ENCODE measurements at places on chromosomes 11 and 22.

DNA sequence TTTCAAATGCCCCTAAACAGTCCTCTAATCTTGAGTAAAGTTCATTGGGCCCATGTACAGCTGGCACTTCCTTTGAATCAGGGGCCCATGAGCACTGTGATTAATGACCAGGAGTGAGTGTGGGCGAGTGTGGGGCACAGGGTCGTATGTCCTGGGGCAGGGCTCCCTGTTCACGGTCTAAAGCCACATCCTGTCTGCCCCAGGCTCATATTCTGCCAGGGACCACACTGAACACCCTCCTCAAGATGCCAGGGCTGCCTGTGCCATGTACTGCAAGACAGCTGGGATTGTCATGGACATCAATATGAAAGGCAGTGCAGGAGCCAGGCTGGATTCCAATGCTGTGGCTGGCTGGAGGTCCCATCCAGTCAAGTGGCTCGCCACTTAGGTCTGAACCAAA, 130.5 kb downstream of the KIRREL3 start:
- DNase-seq = no peak

DNA sequence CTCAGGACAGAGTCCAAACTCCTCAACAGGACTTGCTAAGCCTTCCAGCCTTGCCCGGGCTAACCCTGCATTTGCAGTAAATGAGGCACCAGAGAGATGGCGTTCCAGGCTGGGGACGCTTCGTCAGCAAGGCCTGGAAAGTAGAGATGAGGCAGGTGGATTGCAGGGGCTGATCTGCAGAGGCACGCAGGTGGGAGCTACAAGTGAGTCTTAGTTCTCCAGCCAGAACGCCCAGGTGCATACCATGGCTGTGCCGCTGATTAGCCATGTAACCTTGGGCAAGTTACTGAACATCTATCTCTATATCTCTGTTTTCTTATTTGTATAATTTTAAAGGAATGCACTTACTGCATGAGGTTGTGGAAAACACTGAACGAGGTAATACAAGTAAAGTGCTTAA, 52.7 kb upstream of the BARX2 start:
- no peak for DNase-seq

DNA sequence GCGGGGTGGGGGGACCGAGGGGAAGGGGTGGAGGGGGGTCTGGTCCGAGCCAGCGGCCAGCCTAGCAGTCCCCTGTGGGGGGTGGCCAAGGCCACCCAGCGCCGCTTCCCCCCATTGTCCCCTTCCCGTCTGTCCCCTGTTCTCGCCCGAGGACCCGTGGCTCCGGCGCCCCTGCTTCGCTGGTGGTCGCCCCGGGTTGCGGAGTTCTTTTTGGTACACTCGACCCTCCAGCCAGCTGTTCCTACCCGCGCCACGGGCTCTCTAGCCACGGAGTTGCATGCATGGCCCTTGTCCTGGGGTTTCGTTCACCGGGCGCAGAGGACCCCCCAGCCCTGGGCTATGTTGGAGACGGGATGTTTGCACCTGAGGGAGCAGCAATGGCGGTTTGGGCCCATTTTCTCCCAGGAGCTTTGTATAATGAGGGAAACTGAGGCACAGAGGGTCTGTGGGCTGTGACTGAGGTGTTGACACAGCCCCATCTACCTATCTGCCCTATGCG, 489 bp downstream of the RNF214 start:
- DNase-seq = no peak

DNA sequence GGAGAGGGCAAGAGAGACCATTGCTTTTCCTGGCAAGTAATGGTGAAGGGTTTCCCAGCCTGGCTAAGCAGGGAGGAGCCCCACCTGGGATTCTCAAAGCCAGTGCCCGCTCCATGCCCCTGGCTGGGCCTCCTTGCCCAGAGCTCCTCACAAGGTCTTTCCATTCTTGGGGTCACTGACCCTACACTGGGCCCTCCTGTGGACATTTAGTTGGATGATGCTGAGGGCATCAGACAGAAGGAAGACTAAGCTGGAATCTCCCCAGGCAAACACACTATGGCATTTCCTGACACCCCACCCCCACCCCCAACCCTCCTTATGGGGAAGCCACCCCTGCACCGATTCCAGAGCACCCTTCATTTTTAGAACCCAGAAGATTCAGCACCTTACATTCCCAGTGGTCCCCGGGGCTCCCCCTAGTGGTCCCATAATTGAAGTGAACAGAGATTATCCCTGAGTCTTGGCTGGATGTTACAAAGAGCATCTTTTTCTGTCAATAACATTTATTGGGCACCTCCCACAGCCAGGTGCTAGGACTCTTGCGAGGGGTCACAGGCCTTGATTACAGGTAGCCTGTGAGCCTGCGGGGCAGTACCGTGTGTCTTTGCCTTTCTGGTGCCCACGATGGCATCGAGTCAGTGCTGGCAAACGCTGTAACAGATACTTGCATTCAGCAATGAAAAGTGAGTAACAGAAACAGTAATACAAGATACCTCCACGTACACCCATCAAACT, 548.5 kb downstream of the BUD13 start:
- peak; percentile 28 for DNase-seq

GRCh38 chr11:75771646-75772410, 3.2 kb downstream of the DGAT2 start:
- no peak for DNase-seq

DNA sequence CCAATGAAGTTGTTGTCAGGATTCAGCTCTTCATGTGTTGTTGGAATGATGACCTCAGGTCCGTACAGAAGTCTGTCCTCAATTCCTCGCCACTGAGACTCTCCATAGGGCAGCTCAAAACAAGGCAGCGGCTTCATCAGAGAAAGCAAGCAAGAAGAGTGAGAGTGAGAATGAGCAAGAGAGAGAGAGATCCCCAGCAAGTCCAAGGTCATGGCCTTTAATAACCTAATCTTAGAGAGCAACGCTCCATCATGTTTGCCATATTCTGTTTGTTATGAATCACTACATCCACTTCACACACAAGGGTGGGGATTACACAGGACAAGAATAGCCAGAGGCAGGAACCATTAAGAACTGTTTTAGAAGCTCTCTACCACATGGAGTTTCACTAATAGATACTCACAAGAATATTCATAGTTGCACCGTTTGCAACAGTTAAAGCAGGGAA, 23.3 kb upstream of the MMP7 start:
- no peak for DNase-seq

DNA sequence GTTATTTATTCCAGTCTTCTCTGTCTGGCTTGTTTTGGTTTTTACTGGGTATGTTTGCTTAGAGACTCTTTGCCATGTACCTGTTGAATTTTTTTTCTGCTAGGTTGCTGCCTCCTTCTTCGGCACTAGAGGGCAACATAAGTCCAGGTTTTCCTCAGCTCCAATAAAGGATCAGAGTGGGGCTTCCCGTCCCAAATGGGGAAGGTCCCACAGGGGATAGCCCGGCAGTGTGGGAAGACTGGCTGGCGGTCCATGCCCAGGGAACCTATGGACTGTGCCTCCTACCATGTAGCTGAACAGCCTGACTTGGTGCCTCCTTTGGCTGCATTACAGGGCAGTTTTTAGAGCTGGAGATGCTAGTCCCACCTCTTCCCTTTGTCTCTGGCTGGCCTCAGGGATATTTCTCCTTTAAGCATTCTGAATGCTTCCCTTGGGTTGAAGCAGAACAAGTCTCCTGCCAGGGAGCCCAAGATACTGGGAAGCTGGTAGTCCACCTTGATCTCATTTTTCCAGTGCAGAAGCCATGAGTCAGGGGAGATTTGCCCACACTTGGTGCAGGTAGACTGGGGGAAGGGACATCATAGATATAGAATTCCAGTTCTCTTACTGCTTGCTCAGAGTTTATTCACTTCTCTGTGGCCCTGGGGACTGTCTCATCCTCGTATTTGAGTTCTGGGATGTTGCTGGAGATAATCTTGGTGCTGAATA, 60.2 kb downstream of the BRD1 start:
- peak; percentile 14 for DNase-seq

DNA sequence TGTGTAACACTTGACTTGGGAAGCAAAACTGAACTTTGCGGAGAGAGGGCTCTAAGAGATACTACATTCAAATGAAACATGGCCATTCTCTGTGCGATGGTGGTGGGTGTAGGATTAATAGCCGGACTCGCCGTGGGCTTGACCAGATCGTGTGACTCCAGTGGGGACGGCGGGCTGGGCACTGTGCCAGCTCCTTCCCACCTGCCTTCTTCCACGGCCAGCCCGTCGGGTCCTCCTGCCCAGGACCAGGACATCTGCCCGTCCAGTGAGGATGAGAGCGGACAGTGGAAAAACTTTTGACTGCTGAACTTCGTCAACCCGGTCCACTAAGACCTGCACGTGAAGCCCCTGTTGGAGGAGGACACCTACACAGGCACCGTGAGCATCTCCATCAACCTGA, 137.4 kb downstream of the OR4C45 start:
- no peak for DNase-seq

- DNase-seq = no peak
Observed at GRCh38 chr11:132060567-132060966, 690.2 kb downstream of the NTM start.

GRCh38 chr11:111018566-111018965, 227.0 kb upstream of the POU2AF2 start:
- DNase-seq = no peak

DNA sequence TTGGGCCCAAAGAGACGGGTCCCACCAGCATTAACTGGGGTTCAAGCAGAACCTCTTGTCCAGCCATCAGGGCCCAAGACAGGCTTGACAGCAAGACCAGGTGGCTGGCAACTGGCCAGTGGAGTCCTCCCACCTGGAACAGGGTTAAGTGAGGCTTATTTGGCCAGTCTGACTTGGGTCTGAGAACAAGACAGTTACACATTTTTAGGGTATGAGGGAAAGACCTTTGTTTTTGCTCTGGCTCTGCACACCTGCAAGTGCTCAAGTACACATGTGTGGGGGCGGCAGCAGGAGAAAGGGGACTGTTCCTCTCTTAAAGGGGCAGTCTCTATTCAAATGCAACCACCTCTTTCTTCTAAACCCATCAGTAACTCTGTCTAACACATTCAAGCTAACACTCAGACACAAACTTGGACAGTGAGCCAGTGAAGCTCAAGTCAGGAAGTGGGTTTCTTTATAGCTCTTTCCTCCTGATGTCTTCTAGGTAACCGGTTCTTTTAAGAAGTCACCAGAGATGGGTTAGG, 116.2 kb downstream of the ETS1 start:
- DNase-seq = no peak

GRCh38 chr11:60783911-60784310, 1.2 kb upstream of the MS4A10 start:
- no peak for DNase-seq

DNA sequence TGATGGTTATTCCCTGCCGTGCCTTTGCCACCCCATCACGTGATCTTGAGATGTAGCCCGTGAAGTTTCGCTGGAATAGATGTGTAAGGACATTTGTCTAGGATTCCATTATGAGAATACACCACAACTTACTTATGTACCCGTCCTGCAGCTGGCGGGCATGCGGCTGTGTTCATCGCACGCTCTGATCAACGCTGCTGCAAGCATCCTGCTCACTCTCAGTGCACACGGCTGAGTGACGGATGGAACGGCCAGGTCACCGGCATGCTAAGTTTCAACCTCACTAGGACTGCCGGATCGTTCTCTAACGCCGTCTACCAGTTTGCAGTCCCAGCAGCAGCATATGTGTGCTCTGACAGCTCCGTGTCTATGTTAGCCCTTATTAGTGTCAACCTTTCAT, 44.6 kb downstream of the APOL1 start:
- DNase-seq = no peak

- no peak for DNase-seq
Observed at GRCh38 chr22:22948651-22949571, 61.3 kb downstream of the IGLL5 start.

GRCh38 chr11:32172848-32173834, 82.3 kb downstream of the RCN1 start:
- DNase-seq = peak; percentile 33

GRCh38 chr22:38106814-38107578, 3.5 kb downstream of the BAIAP2L2 start:
- DNase-seq = no peak

DNA sequence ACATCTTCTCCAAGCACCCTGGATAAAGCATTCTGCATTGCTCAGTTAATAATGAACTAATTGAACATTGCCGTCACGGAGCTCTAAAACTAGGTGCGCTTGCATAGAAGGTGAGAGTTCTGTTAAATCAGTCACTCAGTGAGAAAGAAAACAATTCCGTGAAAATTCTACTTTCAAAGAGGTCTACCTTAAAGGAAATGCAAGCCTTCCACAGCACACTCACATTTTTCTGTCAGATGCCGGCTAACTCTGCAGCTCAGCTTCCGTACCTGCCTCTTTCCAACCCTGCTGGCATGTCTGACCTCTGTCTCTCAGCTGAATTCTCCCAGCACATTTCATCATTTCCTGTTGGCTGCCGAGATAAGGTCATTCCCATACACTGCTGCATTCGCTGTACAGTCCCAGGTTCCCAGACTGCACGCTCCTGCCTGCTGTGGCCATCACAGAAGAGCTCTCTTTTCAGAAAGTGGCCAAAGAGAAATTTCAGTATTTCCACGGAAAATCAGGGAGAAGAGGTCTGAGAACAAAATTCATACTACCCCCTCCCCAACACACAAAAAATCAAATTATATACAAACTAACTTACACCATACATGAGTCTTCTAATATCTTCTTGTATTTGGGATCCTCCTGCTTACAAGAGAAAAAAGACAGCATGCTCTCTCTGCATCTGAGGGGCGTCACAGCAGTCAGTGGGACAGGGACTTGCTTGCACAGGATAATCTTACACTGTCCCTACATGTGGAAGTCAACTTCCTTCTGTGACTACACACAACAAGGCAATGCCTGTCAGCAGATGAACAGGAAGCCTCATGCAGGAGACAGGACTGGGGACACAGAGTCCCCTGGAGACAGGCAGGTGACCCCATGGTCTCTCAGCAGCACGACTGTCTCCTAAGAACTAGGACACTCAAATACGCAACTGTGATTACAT, 55.1 kb downstream of the PACSIN2 start:
- no peak for DNase-seq

DNA sequence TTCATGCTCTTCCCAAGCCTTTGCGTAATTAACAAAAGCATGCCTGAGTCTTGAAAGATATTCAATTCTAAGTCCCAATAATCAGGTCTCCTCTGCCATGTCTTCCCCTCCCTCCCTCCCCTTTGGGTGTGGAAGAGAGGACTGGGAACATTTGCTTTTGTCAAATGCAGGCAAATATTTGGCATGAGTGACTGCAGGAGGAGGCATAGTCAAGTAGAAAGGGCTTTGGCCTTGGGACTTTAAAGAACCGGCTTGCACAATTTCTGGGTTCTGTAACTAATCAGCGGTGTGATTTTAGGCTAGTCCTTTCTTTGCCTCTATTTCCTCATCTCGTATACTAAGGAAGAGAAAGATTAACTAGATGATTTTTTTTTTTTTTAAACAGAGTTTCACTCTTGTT, 59.5 kb downstream of the SCN3B start:
- DNase-seq = no peak

DNA sequence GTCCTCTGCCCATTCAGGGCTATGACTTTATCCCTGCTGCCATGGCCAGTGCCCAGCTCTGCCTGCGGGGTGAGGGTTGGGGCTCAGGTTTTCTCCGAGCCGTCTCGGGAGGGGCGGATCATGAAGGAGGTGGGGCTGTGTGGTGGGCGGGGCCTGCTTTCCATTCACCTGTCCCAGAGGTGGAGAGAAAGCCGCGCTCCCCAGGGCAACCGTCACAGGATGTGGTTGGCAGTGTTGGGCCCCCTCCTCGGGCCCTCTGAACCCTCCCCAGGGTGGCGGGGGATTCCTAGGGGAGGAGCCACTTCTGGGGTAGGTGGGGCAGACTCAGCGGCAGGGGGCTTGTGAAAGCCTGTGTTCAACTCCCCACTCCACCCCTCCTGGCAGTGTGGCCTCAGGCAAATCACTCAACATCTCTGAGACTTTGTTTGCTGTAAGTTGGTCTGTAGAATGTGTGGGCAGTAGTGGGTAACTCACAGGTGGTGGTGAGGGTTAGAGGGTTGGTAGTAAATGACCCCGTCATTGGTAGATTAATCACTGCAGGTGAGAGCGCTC, 50.3 kb downstream of the CD6 start:
- DNase-seq = no peak

Measured in DMS79 treated with DMSO at 0.1 percent for 48 hours (cell line).